ENCODE measurements at places on chromosomes 3 and 15. TPM values are rescaled to one million over a fixed set of nuclear protein-coding genes. Genes with fewer than 3 reads are reported as not detected.

GRCh38 chr3:140896997-140897396 is 44.6 kb upstream of the SLC25A36 start:
- no peak overlapping the region for H3K4me3 ChIP-seq
- H3K4me1 ChIP-seq, result no peaks in the 10 kb centered on the region
- H3K36me3 ChIP-seq, result no peaks in the 10 kb centered on the region

DNA sequence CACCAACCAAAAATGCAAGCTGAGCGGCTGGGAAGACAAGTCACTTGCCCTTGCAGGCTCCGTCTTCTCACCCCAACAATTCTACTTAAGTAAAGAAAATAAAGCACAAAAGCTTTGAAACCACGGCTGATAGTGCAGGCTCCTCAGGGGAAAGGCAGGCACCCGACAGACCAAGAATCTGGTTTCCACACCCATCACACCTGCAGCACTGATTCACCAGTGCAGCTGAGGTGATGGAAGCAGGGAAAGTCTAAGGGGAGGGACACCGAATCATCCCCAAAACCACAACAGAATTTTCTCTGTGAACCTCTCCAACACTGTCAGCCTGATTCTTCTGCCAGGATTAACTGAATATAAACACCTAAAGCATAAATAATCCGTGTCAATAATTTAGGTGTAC is 62.0 kb upstream of the NSMCE3 start:
- H3K4me3 ChIP-seq, result no peak overlapping the region
- no peaks in the 10 kb centered on the region for H3K36me3 ChIP-seq
- H3K27ac ChIP-seq, result no peak overlapping the region
- H3K4me1 ChIP-seq, result no peaks in the 10 kb centered on the region

The ACOX2 gene
- 10.2 TPM for total RNA-seq

The ACKR2 gene
- 5.7 TPM for total RNA-seq

The SHISA5 gene
- 70.5 TPM for total RNA-seq

The MESP1 gene
- 3.1 TPM for total RNA-seq
